ENCODE measurements at places on chromosomes 3 and 15.

DNA sequence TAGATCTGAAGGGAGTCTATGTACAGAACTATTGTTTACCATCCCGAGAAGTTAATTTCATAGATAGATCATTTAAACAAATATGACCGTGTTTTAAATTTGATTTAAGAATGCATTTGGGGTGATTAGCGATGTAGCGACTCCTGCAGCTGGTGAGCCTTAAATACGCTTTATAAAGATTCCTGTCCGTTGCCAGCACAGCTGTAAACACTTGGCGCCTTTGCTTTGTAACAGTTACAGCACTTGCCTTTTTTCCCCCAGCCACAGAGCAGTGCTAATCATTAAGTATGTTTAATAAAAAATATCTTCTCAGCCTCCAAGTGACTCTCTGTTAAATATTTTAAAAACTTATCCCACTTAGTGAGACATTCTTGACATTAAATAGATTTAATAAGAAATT, 333.8 kb downstream of the FEZF2 start:
- no peak for DNase-seq

DNA sequence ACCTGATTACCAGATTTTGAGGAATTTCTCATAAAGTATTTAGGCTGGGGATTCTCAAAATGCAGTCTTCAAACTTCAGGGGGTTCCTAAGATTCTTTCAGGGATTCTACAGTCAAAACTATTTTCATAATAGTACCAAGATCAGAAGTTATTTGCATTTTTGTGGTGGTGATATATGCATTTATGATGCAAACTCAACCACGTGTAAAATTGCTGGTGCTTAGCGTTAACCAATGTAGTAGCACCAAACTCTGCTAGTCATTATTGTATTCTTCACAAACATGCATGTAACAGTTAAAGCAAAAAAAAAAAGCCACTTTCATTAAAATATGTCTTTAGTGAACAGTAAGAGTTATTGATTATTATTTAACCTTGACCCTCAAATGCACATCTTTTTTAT, 274.9 kb upstream of the DNAJC19 start:
- no peak for DNase-seq

GRCh38 chr3:37135561-37135960, 38.8 kb downstream of the LRRFIP2 start:
- no peak for DNase-seq

DNA sequence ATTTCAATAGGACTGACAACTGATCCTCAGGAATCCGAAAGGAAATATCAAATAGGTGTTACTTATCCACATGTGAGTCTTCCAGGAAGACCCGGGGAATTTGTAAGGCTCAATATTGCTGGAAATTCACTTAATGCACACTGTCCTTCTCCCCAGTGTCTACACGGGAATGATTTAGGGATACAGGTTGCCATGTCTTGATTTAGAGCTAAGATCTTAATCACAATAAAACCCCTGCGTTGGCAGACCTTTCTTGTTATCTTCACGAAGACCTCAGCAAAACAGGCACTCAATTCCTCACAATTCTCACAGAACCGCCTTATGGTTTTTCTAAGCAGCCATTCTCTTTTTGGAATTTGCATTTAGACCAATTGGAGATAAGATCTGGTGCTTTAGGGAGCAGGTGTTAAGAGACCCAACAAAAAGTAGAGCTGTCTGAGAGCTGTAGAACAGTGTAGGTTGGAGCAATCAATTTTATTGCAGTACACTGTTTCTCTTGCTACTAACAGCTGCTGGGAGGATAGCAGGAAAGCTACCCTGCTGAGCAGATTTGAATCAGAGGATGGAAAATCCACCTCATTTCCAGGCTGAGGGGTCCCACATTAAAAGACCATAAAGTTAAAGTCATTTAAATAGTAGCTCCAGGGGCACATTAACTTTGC, 925.7 kb downstream of the EPHA3 start:
- DNase-seq, result no peak

DNA sequence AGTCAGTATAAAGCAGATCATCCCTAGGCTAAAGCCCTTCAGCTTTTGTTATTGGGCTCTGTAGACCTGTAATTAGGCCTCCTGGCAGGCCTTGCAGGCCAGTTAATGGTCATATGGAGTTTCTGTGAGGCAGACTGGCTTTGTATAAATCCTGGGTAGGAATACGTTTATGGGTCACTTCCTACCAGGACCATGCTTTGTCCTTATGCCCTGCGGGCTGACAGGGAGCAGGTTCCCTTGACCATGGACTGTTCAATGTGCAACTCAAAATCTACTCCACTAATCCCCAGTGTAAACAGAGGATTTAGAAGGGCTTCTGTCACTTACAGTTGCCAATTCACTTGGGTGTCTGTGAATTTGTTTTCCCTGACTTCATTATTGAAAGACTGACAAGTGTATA, 202.7 kb upstream of the MLF1 start:
- DNase-seq, result no peak

- no peak for DNase-seq
These were observed 48.9 kb downstream of the TCF12 start for GRCh38 chr15:56967336-56967735.

DNA sequence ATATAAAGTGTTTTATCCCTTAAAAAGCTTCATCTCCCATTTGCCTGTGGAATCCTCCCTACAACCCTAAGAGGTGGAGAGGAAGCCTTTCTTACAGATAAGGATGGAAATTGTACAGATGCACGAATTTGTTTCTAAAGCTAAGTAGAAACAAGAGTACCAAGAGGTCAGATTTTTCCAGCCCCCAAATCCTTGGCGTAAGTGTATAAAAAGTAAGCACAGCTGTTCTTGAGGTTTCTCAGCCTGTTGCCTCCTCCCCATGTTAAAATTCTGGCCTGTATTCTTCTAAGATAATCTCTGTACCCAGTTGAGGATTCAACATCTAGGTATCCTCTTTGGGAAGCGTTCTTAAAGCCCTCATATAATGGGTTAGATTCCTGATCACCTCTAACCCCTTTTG, 34.9 kb downstream of the RAB7A start:
- no peak for DNase-seq

GRCh38 chr15:39153058-39153714, 427.7 kb upstream of the THBS1 start:
- DNase-seq, result no peak

GRCh38 chr15:22959321-22960101, 20.7 kb downstream of the CYFIP1 start:
- no peak for DNase-seq

GRCh38 chr3:76432396-76432795, 607.5 kb upstream of the ROBO2 start:
- no peak for DNase-seq

DNA sequence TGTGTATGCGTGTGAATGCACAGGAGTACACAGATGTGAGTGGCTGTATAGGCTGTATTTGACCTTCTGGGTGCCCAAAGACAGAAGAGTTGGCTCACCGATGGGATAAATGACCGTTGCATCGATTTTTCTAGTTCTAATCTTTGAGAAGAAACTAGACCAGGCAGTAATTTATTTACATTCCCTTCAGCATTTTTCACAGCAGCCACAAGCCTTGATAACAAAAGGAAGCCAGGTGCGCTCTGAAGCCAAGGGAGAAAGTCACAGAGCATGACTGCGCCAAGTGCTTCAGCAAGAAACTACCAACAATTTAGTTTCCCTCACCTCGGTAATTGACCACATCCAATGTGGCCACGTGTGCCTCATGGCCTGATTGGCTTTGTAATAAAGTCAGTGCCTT, 5.9 kb upstream of the FAM3D start:
- no peak for DNase-seq

DNA sequence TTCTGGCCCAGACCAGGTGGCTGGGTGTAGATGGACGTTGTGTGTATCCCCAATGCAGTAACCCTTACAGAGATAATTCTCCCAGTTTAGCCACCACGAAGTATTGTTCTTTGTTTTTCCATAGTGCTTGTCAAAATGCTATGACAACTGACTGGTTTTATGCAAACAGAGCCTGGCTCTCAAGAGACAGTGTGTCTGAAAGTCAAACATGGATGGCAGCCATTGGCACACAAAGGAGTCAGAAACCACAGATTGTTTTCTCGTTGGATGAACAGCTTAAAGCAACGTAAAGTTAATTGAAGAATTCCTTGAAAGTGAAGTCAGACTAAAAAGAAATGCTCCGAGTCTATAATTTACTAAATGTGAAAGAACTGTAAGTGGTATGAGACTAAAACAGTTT, 91.2 kb downstream of the FILIP1L start:
- DNase-seq, result peak; percentile 26

- no peak for DNase-seq
These were observed 62.6 kb downstream of the BTD start for GRCh38 chr3:15664144-15664543.

- no peak for DNase-seq
These were observed 134.2 kb upstream of the RAD18 start for GRCh38 chr3:9097495-9097894.

DNA sequence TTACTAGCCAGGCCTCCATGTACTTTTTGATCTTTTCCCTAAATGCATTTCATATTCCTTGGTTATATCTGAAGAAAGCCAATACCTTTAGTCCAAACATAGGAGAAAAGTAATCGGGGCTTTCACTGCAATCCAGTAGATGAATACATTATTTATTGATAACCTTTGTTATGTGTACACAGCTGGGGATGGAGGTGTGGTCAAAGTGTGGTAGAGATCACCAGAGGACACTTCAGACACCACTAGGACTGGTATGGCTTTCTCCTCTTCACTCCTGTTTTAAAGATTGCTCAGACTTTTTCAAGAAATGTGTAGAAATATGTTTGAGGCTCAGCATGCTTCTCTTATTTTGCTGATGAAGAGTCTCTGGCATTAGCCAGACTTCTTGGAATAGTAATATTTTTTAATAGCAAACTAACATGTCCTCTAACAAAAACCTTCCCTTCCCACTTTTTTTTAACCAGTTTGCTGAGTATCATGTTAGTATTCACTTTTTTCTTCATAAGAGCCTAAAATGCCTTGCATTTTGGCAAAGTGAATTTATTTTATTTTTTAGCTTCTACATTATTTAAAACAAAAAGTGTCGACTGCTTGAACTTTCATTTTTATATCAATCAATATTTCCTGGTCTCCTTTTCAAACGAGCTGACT, 65.6 kb upstream of the MBNL1 start:
- DNase-seq, result no peak

DNA sequence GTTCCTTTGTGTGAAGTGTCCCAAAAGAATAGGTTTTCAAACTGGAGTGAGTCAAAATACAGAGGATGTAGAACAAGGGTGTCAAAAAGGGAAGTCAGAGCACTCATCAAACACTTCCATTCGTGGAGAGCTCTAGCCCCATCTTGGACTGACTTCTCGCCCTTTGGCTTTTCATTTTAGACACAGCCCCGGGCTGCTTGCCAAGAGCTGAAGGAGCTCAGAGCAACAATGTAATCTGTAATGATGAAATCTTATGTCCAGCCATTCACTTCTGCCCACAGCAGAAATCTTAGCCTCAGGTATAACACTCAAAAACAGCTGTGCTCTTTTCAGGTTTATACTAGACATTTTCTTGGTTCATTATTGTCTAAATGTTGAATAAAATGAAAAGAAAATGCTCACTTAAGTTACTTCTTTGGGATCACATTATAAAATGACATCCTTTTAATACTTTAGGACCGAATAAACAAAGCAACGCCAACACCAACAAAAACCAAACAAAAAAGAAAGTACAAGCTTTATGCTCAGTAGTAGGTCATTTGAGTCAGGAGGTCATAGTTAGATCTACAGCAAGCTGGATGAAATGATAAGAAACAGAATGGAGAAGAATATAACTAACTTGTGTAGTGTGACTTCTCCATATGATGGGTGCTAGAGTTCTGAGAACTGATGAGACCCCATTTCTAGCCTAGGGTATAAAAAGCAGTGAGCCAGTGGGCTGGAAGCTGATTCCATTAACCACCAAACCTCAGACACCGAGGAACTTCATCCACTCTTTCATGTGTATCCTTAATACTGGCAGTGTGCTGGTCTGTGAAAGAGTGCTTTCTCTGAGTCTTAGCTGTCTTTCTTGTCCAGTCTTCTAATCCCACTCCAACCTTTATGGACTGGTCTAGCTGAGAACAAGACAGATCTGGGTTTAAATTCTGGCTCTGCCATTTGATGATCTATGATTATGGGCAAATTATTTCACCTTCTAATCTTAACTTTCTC, 131.8 kb upstream of the SLC7A14 start:
- peak; percentile 64 for DNase-seq

DNA sequence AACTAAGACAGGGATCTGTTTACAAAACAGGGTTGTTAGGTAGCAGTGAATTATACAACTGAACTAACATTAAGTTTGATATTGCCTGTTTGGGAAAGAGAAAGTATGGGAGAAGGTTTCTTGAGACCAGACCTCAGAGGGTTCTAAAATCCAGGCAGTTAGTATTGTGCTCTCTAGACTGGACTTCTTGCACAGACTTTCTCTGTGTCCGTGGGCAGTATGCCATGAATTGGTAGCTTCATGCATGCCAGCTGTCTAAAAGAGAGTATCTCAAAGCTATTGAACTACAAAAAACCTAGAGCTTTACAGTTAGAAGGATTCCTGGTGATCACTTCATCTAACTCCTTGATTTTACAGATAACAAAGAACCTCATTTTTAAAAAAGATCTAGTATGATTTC, 12.5 kb downstream of the SAMD7 start:
- DNase-seq, result no peak

DNA sequence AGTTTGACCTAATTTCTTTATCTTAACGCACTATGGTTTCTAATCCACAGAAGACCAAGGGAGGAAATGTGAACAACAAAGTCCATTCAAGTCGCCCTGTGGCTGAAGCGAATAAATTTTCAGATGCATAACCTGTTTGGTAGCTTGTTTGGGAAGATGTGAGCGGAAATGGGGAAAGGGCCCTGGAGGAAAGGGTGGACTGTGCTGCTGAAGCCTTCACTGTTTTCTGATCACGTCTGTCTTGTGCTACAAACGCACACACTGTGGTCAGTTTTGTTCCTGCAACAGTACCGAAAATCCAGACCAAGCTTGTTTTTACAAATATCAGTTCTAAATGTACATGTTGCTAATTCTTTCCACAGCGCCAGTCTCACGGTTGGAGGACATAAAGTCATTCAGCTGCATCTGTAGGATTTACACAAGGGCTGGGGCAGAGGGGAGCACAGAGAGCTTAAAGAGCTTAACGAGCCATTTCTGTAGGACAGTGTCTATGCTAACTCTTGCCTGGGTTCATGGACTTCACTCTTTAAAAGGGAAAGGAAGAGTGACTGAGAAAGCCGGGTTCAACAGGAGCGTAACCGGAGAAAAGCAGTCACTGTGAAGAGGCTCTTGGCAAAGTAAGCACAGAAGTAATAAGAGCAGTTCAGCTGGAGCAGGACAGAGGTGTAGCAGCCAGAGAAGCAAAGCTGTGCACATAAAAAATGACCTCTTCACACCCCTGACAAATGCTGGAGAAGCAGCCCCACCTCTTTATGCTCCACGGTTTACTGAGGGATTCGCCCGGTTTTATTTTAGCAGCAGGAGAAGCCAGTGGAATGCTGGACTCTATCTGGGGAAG, 66.6 kb downstream of the USF3 start:
- DNase-seq, result no peak

DNA sequence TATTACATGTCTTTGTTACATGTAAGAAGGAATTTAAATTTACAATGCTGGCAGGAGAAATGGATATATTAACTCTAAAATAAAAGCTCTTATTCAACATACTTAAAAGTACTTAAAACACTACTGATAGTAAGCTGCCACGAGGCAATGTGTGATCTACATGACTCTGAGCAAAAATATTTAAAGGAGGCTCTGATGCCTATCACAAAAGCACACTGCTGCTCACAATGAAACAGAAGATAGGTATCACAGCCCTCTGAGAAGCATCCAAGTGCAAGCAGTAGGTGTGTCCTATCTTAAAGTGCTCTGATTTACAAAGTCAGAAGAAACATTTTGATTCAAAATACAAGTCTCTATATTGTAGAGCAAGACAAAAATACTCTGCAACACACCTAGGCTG, 371.2 kb upstream of the WNT5A start:
- no peak for DNase-seq
